ENCODE measurements at places on chromosomes 6 and 20.

GRCh38 chr20:53045941-53046340 lies 73.8 kb downstream of the TSHZ2 start:
- no peak for DNase-seq

DNA sequence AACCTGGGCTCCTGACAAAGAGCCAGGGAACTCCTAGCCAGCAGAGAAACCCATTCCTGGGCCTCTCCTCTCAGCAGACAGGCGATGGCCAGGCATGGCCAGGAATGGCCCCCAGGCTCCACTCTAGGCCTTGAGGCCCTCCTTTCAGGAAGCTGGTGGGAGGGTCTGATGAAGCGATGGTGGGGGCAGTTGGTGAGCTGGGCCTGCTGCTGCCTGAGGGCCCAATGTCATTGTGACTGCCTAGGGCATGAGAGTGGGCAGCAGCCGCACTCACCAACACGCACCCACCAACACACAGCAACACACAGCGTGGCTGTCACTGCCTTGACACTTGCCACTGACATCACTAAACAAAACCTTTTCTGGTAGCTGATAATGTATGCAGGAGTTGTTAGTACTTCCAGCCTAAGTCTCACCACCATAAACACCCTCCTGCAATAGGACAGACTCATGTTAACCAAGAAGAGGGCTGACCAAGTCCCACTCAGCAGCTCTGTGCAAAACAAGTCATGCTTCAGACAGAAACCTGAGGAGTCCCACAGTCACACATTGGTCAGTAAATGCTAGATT lies 69.3 kb downstream of the ABHD12 start:
- no peak for DNase-seq

DNA sequence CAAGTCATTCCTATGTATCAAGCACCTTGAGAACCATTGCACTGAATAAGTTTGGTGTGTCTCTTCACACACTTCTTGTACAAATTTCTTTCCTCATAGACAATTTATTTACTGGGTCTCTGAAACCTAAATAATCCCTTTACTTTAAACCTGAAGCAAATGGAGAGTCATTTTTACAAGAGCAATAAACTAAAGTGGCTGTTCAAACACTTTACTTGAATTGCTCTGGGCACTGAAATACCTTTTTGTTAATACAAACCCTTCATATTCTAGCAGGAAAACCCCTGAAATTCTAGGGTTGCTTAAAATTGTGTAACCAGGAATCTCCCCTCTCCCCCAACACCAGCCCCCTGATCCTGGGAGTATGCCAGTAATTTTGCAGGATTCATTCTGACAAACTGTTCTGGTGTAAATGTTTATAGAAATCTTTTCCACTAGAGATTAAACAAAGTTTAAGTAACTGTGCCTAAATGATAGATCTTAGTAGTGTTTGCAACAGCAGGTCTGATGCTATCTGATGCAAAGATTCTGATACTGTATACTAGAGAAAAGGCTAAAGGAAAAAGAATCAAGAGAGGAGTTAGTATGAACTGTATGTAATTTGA lies 13.4 kb downstream of the RSPO3 start:
- DNase-seq: no peak

DNA sequence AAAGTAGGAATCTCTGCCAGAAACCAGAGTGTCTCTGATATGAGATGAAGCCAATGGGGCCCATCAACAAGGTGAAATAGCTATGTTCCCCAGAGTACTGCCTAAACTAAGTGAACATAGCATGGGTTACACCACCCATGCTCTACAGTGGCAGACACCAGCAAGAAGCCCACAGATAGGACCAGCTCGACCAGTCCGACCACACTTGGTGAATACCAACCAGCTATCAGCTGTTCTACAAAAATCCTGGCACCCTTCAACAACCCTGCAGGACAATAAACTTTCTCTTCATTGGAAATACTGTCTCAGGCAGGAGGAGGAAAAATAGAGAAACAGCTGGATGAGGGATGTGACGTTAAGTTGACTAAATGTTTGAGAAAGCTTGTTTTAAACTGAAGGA lies 311.4 kb downstream of the EPM2A start:
- DNase-seq: peak; percentile 3

GRCh38 chr6:56840467-56841380 lies 114.2 kb upstream of the BEND6 start:
- no peak for DNase-seq

DNA sequence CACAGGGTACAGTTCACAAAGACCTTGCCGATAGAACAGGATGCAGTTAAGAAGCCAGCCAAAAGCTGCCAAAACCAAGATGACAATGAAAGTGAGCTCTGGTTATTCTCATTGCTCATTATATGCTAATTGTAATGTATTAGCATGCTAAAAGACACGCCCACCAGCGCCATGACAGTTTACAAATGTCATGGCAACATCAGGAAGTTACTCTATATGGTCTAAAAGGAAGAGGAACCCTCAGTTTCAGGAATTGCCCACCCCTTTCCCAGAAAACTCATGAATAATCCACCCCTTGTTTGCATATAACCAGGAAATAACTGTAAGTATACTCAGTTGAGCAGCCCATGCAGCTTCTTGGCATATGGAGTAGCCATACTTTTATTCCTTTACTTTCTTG lies 748.7 kb downstream of the QKI start:
- no peak for DNase-seq

DNA sequence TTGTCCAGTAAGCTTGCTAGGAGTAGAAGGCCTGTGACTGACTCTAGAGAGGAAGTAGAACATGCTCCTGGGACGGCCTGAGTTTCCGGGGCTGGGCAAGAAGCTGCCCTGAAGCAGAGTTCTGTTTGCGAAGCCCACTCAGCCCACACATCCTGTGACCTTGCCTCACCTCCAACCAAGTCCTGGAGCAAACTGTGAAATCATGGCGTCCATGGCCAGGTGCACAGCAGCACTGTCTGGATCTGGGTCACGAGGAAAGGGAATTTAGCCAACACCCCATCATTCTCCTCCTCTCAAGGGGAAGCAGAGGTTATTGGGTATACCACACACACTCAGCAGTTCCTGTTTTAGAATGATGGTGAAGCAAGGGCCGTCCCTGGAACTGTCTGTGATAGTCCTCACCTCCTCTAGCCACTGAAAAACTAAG lies 87.5 kb downstream of the CRYBG1 start:
- no peak for DNase-seq

DNA sequence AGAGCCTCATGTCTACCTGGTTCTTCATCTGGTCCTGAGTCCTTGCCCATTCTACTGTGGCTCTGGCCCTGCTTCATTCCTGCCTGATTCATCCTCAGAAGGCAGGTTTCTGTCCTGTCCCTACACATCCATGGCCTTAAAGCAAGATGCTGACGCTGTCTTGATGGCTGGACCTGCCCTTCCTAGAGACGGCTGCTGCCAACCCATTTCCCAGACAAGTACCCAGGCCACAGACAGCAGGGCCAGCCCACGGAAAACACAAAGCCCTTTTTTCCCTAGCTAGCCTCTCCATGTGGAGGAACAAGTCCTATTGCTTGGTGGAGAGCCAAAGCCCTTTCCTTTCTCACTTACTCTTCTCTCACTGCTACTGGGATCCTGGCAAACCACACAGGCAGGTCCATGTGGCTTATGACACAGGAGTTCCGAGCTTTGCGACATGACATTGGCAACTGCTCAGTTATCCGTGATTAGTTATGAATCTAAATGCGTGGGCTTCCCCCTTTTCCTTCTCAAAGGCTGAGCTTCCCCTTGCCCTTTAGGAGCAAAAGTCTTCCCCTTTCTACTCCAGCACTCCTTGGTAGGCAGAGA lies 72.9 kb downstream of the SLC22A3 start:
- DNase-seq: no peak

- DNase-seq: no peak
These were observed 32.3 kb upstream of the SLC22A23 start for GRCh38 chr6:3489027-3489757.

DNA sequence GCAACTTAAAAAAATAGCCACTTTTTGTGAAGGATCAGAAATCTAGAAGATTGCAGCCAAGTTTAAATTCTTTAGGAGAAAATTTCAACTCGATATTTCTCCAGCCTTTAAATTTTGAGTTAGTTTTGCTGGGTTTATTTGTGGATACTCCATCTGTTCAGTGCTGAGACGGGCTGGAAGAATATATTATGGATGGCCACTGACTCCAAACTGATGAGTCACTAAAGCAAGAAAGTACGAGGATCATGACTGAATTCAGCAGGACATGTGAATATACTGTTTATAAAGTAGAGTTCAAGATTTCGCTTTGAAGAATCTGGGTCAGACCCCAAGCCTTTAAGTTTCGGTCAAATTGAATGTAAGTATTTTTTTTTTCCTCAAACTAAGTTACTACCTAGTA lies 199.5 kb downstream of the ADGRB3 start:
- no peak for DNase-seq

GRCh38 chr20:41095110-41095969 lies 42.0 kb upstream of the PLCG1 start:
- DNase-seq: peak; percentile 57

GRCh38 chr20:50450881-50451752 lies 59.1 kb upstream of the PTPN1 start:
- DNase-seq: no peak

DNA sequence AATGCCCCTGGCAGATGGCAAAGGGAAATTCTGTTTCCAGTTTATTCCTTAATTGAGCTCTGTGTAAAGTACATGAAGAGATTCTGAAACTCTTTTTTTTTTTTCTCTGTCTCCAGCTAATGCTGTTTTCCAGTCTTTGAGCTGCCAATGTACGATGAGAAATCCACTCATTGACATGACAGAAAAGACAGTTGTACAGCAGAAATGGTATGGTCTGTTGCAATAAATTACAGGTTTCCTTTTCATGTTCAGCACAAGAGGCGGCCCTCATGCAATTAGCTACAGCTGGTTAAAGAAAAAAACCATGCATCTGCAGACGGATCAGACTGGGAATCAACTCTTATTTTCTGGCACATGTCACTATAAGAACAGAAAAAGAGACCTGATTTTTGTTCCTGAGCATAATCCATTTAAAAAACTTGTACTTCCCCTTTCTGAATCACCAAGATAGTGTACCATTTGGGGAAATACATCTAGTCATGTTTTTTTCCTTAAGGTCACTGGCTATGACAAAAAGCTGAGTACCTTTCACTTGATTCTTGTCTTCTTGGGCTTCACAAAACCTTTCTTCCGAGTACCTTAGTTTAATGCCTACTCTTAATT lies 289.8 kb upstream of the PREP start:
- DNase-seq: no peak

GRCh38 chr20:47847884-47848485 lies 62.7 kb upstream of the SULF2 start:
- no peak for DNase-seq

DNA sequence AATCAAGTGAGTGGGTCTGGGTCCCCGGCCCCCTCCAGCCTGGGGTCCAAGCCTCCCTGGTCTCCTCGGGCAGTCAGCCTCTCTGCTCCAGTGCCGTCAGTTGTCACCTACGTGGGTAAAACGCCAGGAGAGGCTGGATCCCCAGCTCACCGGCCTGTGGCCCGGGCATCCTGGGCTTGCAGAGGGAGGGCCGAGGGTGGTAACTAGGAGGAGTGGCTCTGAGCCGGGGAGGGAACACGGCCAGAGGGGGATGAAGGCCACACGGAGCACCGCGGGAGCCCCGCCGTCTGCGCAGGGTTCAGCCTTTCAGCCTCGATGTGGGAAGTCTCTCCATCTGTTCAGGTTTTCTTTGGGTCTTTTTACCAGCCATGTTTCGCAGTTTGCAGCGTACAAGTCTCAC lies 29.5 kb upstream of the BHLHE23 start:
- no peak for DNase-seq

DNA sequence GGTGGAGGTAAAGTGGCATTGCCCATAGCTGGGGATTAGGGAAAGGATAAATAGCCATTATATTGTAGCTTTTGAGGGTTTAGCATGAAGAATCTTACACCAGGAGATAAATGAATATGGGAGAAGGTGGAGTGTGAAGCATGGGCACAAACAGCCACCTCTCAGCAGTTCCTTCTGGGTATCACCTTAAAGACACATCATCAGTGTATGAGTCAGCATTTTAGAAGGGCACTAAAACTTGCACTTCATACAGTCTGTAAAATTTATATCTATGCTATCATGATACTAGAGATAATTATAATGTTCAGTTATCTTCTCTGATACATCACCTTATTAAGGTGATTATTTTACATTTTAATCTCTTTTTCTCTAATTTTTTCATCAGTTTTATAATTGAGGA lies 25.3 kb downstream of the SLC35A1 start:
- no peak for DNase-seq

DNA sequence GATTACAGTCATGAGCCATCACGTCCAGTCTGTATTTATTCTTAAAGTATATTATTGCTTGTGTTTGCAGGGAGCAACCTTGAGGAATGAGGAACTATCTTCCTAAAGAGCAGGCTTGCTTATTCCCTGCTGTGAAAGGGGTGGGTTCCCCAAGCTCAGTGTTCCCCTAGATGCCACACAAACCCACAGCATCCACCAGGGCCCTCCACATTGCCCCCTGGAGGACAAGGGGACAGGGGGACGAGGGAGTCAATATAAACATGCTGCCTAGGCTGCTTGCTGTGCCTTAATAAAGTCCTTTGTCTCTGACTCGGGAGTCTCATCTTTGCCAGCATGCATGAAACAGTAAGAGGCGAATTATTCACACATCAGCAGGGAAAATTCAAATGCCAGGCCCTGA lies 8.0 kb upstream of the IDH3B start:
- no peak for DNase-seq

DNA sequence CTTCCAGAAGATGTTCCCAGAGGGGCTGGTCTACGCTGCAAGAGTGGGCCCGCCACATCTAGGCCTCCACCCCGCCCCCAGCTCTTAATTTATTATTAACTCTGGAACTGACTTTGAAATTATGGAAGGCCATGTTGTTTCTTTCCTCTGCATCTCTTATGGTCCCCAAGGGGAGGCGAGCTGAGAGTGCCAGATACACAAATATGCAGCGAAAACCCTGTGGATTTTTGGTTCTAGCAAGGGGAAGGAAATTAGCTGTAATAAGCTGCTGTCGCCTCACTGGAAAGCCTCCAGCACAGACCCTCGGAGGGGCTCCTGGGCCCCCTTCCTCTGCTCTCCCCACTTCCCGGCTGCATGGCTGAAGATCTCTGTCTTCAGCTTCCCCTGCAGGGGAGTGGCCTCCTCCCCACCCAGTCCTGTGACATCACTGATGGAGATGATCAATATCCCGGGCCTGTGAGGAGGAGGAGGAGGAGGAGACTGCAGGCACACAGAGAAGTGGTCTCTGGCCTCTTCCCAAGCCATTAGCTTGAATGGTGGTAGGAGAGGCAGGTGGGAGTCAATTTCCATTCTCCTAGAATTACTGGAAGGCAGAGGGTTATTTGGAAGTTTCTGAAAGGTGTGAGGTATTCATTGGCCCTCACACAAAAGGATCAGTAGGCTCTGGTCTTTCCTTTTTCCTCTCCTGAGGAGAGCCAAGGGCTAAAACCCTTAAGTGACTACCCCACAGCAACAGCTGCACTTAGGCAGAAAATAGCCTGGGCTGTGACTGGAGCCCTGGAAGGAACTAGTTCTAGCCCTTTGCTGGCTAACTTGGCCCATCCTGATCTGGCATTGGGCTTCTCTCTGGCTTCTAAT lies 39.7 kb upstream of the CCDC167 start:
- no peak for DNase-seq

DNA sequence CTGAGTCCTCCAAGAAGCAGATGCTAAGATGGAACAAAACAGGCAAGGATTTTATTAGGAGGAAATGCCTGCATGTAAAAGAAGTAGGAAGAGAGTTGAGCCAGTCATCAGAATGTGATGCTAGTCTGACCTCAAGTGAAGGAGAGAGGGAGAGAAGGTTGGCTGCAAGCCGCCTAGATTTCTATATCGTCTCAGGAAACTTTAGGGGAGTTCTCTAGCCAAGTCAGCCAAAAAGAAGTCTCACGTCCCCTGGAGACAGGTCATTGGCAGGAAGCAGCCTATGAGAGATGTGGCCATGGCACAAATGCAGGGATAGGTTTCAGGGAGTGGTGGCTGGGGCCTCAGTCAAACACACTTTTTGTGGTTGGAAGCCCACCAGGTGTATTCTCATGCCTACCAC lies 378.0 kb downstream of the CD109 start:
- no peak for DNase-seq
